ENCODE measurements at places on chromosomes 16 and 17.

DNA sequence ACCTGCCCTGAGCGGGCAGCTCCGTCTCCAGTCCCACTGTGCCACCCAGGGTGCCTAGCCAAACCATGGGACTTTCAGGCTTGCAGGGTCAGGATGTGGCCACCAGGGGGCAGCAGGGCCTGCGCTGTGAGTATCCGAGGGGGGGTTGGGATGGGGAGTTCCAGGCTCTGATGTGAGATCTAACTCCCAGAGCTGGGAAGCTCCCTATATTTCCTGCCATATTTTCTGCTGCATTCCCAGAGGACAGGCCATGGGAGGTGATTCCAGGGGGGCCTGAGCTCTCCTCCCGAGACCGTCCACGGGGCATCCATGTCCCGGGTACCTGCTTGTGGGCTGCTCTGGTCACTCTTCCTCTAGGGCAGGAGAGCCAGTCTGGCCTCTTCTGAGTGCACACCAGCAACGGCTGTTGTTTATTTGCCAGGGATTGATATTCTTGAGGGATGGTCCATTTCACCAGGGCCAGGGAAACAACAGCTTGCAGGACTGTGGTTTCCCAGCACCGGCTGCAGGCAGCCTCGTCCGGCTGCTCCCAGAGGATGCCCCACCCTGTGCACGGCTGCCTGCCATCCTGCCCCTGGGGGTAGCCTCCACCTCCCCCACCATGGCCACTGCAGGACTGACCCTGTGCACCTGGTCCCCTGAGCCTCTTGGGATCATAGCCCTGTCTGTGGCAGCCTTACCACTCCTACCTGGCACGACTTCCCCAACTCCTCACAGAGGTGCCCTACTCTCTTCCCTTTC is 1.2 kb downstream of the GPR142 start:
- DNase-seq = peak; percentile 51

DNA sequence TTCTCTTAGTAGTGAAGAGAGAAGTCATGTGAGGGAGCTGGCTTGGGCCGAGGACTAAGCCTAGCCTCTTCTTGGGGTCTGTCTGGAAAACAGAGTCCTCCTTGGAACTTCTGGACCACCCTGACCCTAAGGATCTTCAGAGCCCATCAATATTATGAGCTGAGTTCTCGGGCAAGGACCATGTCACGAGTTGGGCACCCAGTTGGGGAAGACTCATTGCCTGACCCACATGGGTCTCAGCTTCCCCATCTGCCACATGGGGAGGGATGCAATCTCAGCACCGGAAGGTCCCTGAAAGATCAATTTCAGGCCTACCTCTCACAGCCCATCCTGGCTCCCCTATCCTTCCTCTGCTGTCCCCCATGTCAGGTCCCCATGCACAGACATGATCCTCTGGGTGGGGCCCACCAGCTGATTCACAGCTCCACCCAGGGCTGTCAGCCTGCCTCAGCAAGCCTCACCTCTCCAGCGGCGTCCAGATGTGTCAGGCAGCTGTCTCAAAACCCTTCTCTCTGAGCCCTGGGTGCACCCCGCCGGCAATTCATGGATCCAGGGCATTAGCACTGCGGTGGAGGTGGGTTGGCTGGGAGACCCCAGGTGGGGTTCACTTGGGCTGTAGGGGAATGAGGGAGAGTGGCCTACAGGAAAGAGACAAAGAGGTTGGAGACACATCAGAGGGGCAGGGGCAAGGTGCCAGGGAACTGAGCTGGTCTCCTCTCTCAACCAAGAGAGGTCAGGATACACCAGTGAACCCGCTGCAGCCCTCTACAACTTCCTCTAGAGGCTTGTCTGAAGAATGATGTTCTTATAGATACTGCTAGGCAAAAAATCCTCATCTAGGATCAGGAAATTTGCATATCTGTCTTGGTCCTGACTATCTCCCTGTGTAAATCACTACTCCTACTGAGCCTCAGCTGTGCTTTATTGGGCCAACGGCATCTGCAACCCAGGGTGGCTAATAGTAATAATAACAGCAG is 1.8 kb downstream of the NLRP1 start:
- DNase-seq = no peak

GRCh38 chr16:22948603-22949368 is 134.8 kb downstream of the HS3ST2 start:
- peak; percentile 45 for DNase-seq

DNA sequence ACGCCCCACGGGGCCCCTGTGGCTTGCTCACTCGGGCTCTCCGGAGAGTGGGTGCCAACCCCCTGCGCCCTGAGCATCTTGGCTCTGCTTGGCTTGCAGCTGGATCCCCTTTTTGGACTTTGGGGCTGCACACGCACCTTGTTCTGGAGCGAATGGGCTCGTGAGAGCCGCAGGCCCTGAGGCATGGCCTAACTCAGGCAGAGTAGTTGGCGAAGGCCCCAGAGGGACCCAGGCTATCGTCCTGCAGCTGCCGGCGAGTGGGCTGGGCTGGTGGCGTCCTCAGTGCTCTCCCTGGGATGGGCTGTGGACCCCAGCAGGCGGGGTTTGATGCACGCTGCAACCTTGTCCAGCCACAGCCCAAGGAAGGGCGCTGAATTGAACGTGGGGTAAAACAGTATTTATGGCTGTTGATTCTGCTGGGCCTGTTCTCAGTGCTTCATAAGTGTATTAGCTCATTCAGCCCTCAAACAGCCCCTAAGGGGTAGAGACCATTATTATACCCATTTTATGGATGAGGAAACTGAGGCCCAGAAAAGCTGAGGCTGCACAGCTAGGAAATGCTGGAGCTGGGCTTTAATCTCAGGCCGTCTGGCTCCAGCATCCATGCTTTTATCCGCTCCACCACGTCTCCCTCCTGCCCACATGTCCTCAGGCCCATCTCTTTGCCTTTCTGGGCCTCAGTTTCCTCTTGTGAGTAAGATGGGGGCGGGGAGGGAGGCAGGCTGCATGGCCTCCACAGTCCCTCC is 171.2 kb upstream of the CIBAR2 start:
- DNase-seq = no peak

DNA sequence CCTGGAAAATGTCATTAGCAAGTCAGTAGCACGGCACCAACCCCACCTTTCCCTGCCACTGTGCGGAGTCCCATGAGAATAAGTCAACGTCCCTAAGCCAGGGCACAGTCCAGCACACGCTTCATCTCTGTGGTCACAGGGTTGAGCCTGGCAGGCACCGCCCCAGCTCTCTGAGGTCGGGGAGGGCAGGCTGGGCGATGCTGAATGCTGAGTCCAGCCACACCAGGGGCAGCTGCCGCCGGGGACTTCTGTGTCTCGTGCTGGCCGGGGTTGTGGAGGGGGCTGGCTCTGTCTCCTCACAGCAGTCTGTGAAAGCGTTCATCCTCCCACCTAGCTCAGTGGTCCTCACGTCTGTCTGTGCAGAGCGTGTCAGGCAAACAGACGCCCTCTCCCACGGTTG is 53.2 kb downstream of the BANP start:
- DNase-seq = no peak

DNA sequence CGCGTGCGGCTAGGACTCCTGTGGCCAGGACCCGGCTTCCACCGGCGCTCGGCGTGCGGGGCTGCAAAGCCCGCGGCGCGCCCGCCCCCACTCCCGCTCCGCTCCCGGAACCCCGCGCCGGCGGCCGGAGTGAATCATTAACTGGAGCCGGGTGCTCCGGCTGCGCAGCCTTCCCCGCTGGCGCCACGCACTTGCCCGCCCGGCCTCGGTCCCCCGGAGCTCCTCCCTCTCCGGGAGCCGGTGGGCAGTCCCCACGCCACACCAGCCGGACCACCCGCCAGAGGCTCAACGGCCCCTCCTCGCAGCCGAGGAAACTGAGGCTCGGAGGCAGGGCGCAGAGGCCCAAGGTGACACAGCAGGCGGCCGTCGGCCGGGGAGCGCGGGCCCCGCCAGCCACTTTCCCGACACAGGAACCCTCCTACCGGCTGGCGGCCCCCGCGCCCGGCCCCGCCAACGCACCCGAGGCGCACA is 580 bp downstream of the BCAR1 start:
- no peak for DNase-seq

DNA sequence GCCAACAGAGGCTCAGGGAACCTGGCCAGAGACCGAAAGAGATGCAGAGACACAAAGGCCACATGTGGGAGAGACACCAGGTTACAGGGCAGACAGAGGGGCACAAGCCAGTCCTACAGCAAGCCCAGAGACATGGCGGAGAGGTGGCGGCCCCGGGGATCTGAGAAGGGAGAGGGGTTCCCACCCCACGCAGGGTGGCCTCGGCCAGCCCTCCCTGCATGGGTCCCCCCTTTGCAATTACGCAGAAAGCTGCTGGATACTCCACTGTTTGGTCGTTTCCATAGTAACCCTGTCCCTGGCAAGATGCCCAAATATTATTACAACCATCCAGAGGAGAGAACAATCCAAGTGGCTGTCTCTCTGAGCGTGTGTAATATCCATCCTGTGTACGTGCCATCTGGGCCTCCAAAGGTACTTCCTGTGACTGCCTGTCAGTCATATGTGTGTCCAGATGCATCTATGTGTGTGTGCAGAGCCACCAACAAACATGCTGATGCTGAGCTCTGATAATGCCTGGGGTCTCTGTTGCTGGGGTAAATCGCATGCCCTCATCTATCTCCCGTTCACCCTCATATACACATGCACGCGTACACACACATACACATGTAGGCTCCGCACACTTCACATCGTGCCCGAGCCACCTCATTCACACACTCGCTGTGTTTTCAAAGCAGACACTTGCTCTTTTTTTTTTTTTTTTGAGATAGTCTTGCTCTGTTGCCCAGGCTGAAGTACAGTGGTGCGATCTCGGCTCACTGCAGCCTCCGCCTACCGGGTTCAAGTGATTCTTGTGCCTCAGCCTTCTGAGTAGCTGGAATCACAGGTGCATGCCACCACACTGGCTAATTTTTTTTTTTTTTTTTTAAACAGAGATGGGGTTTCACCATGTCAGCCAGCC is 5.5 kb downstream of the PCGF2 start:
- DNase-seq = peak; percentile 89

- DNase-seq = no peak
These were observed 39.4 kb downstream of the SYCE1L start for GRCh38 chr16:77238593-77238992.

- DNase-seq = no peak
These were observed 2.6 kb downstream of the GLIS2 start for GRCh38 chr16:4318451-4318910.

GRCh38 chr16:72841506-72841905 is 206.4 kb downstream of the ZFHX3 start:
- no peak for DNase-seq

DNA sequence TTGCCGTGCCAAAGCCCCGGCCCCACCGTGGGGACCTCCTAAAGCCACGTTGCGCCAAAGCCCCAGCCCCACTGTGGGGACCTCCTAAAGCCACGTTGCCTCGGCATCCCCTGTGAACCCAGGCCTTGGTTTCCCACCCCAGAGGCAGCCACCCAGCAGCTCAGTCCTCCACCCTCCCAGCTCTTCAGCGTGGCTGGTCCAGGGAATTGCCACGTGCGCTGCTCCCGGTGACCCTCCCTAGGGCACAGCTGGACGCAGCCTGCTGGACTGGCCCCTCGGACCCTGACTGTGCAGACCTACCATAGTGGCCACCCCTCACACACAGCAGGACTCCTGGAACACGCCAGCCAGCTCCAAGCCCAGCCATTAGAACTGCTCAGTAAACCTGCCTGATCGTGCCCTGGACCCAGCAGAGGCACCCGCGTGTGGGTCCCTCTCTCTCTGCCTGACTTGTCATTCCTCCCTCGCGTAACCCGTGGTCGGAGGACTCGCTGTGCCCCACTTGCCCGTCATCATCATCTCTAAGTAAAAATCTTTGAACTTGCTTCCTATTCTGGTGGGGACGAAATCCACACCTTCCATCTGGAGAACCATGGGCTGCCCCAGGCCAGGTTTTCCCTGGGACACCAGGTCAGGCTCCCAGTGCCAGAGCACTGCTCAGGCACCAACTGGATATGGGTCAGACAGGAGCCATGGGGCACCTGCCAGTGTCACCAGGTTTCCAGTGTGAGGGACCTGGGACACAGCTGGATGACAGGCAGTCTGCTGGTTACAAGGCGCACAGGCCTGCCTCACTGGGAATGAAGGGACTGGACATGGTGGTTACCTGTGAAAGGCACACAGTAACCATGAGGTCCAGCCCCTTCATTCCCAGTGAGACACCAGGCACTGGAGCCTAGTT is 5.6 kb downstream of the CIAO3 start:
- DNase-seq = no peak

DNA sequence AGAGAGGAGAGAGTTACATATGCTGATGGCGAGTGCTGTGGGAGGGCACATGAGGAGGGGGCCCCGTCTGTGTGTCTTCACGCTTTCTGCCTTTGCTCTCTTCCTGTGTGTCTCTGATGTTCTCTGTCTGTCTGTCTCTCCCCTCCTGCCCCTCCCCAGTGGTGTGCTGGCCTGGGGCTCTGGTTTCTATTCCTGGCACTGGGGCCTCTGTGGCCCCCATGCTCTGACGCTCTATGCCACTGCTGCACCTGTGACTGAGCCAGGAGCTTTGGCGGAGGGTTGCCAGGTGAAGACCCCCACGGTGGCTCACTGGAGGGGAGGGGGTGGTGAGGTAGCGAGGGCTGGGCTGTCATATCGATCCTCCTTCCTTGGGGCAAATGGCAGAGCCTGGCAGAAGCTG is 24.6 kb upstream of the BRD7 start:
- DNase-seq = no peak

- DNase-seq = no peak
These were observed 3.6 kb downstream of the CDC6 start for GRCh38 chr17:40291281-40291664.

- no peak for DNase-seq
These were observed 615.6 kb downstream of the MAF start for GRCh38 chr16:78984887-78985464.

- no peak for DNase-seq
These were observed 47.0 kb downstream of the COTL1 start for GRCh38 chr16:84570739-84571403.

GRCh38 chr17:4788159-4788806 is 481 bp upstream of the GLTPD2 start:
- DNase-seq = no peak

DNA sequence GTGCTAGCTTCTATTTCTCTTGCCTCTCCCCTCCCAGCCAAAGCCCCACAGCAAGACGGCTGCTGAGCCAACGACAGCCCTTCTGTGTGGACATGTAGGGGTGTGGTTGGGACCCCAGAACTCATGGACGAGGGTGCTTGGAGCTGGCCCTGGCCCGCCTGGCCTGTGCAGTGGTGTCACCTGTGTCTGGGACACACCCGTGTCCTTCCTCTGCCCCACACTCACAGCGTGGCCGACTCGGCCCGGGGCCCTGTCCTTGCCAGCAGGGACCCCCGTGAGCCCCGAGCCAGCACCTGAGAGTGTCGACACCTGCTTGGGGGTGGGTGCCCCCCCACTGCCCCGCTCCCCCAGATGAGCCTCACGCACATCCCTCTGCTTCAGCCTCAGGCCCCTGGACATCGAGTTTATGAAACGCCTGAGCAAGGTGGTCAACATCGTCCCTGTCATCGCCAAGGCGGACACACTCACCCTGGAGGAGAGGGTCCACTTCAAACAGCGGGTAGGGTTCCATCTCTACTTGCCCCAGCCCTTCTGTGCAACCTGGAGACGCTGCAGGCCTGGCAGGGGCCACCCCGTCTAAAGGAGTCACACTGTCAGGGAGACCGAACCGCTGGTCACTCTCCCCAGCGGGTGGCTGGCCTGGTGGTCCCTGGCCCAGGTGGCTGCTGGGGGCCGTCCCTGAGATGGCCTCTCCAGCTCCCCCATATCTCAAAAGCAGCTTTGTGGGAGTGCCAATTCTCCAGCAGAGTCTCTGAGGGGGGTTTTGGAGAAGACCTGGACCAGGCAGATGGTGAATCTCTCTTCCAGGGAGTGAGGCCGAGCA is 349.8 kb downstream of the SEC14L1 start:
- DNase-seq = no peak
